ENCODE measurements at places on chromosomes 1 and 21.
A peak's percentile ranks its signal among the peaks of the same experiment; 100 is the strongest.

- no peak for DNase-seq
Observed at GRCh38 chr1:175376194-175376593, 183.6 kb upstream of the KIAA0040 start.

GRCh38 chr1:215599418-215600074 lies 32.4 kb downstream of the KCTD3 start:
- DNase-seq = no peak

DNA sequence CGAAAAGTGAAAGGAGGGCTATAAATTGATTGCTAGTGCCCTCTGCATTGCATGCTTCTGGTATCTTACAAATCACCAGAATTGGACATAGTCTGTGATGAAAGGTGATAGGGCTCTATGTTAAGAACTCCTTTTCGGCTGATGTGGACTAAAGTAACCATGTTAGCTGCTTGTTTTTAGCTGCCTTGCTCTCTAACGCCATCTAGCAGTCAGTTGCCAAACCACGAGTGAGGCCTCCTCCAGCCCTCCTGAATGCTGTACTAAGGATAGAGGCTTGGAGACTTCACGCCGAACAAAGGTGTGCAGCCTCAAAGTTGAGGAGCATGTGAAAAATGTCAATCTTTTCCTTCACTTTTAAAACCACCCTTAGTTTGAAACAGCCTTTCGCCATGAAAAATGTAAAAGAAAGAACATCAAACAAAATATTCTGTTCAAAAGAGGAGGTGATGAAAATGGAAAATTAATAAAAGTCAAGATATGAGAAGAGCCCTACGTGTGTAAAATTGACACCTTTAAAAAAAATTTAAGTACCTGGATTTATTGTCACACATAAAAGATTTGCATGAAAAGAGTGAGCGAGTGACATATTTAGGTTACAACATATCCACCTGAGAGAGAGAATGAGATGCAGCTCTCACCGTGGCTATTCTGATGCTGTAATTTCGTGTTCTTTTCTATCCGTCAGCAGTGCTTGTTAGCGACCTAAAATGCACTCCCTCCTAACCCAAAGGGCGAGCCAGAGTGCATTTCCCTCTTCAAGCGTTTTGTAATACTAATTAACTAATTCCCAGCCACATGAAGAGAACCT lies 8.1 kb downstream of the LRRC53 start:
- DNase-seq = peak; percentile 54

DNA sequence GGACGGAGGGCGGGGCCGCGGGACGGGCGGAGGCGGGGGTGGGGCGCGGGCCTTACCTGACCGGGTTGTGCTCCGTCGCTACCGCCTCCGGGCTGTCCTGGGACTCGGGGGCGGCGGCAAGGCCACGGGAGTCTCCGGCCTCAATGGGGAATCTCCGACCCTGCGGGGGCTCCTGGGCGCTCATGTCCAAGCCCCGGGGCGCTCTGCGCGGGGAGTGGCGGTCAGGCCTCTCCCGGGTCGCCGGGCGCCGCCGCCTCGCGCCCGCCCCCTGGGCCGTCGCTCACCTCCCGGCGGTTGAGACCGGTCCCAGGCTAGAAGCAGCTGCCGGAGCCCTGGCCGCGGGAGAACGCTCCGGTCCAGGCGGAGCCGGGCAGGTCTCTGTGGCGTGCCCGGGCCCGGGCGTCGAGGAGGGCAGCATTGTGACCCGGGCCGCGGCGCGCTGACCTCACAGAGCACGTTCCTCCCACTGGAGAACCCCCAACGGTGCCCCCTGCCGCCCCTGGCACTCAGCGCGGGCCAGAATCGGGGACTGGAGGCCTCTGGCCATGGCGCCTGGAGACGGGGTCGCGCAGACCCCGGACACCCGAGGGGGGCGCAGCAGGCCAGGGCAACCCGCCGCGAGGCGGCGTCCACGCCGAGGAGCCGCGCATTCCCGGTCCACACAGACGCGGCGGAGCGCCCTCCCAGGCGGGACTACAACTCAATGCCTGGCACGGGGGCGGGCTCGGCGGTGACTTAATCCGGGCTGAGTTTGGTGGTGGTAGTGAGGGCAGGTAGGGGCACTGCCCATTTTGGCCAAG lies 411 bp downstream of the FAM229A start:
- peak; percentile 86 for DNase-seq

GRCh38 chr1:78760858-78761257 lies 111.2 kb downstream of the IFI44 start:
- no peak for DNase-seq

DNA sequence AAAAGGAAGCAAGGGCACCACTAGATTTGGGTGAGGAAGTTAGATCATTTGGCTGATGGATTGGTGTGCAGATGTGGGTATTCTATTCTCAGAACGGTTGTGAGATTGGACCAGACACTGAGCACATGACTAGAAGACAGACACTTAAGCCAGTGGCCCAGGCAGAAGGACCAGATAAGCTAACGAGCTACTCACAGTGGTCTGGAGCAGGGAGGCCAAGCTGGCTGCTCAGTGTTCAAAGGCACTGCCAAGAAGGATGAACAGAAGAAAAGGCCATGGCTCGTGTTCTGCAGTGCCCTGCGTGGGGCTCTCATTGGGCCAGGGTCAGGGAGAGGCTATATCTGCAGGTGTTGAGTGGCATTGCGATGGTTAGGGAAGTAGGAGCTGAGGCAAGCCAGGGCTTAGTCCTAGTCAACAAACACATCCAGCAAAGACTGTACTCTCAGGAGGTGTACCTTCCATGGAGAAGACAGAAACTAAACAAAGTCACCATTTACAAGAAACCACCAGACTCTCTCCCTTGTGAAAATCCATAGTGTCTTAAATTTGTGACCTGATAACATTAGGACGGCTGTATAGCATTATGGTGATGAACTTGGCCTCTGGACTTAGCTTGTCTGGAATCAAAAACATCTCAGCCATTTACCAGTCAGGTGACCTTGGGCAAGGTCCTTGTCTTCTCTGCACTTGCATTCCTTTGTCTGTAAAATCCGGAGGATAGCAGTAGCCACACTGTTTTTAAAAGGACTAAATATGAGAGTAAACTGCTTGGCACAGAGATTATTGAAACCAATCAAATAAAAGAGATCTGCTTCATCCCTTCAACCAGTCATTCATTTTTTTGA lies 274.5 kb downstream of the SIPA1L2 start:
- no peak for DNase-seq

DNA sequence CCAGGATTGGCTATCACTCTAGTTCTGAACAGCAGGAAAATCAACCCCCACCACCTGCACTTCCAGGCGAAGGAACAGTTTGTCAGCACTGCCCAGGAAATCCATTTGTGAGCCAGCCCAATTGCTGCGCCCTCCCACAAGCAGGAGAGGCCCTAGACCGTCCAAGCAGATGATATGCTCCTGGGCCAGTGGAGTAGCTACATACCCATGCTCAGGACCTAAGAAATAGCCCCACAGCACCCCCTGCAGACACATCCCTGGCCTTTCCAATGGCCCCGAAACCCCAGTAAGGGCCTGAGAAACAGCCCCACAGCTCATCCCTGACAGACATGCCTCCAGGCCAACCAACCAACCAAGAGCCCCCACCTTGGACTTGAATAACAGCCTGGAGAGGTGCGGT lies 111.5 kb upstream of the ZC3H11B start:
- peak; percentile 17 for DNase-seq

DNA sequence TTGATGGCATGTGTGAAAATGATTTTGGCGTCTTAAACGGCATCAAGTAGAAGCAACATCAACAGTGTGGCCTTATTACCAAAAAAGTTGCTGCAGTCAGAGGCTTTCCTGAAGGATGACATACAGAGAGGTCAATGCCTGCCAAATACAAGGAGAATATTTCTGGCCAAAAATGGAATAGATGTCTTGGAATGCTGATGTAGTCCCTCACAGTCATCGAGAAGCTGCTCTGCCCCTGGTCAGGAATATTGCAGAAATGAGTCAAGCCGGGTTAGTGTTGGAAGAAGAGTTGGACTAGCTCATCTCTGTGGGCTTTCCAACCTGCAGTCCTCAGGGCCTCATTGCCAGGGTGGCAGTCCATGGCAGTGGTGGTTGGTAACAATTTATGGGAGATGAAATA lies 42.1 kb downstream of the NOS1AP start:
- no peak for DNase-seq

- no peak for DNase-seq
Observed at GRCh38 chr1:12191242-12192032, 24.6 kb downstream of the TNFRSF1B start.

GRCh38 chr1:53663529-53664300 lies 75.2 kb downstream of the GLIS1 start:
- DNase-seq = no peak

- no peak for DNase-seq
Observed at GRCh38 chr21:33688353-33688752, 46.1 kb downstream of the ITSN1 start.

DNA sequence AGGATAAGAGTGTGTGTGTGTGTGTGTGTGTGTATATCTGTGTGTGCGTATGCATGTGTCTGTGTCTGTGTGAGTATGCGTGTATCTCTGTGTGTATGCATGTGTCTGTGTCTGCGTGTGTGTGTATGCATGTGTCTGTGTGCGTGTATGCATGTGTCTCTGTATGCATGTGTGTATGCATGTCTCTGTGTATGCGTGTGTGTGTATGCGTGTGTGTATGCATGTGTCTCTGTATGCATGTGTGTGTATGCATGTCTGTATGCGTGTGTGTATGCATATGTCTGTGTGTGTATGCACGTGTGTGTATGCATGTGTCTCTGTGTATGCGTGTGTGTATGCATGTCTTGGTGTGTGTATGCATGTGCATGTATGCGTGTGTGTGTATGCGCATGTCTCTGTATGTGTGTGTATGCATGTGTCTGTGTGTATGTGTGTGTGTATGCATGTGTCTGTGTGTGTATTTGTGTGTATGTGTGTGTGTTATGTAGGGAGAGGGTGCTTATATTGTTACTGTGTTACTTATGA lies 247.8 kb downstream of the DYRK1A start:
- DNase-seq = no peak

- DNase-seq = no peak
Observed at GRCh38 chr1:194117582-194117981, 931.2 kb upstream of the B3GALT2 start.

DNA sequence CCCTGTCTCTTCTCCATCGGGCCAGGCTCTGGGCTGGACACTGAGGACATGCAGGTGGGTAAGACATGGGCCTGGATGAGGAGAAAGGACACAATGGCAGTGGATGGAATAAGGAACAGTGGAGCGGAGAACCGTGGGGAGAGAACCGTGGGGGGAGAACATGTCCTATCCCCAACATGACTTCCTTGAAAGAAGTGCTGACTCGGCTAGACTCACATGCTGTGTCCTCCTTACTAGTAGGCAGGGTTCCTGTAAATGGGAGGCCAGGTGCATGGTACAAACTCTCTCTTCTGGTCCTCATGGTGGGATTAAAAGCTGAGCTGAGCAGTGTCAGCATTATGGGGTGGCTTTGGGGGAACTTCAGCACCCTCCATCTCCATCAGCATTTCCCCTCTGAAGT lies 137.4 kb upstream of the CSF3R start:
- no peak for DNase-seq

DNA sequence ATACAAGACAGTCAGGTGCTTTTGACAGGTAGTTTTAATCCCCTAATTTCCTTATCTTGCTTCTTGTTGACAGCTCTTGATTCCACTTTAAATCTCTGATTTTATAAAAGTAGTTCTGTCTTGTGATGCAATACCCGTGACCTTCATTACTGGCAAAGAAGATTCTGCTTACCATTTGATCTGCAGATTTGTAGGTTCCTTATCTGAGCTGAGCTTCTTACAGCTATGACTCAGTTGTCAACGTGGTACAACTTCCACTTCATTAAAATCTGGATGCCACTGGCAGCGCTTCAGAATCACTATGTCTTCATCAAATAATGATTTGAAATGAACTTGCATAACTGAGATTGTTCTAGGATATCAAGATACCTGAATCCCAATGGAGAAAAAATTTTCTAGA lies 543.6 kb upstream of the B3GALT2 start:
- no peak for DNase-seq

DNA sequence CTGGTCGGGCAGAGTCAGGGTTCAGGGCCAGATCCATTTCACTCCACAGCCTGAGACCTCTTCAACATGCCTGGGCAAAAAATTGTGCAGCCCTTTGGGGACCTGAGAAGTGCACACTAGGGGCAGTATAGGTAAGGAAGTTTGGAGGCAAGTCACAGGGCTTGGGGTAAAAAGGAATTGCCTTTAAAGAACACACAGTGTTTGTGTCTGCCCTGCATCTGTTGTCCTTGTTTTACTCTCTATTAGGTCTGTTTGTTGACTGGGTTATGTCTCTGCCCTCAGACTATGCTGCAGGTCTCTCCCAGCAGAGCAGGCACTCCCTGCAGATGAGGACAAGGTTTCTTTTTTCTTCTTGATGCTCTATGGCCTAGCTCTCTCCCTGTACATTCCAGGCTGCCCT lies 22.0 kb downstream of the LDLRAD2 start:
- DNase-seq = no peak

DNA sequence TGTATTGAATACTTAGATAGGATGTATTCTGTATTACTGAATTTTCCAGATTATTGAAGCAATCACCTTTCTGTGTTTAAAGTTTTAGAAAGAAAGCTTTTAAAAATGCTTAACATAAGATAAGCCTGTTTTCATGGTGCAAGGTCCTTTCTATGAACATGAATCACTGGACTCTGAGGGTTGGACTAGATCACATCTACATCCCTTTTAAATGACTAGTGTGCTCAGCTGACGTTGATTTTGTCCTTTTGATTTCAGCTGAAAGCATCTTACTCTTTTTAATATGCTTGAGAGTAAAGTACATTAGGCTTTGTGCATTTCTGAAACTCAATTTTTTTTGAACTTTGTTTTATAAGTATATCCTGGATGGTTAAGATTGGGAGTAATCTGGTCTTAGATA lies 16.2 kb downstream of the MIER1 start:
- no peak for DNase-seq

DNA sequence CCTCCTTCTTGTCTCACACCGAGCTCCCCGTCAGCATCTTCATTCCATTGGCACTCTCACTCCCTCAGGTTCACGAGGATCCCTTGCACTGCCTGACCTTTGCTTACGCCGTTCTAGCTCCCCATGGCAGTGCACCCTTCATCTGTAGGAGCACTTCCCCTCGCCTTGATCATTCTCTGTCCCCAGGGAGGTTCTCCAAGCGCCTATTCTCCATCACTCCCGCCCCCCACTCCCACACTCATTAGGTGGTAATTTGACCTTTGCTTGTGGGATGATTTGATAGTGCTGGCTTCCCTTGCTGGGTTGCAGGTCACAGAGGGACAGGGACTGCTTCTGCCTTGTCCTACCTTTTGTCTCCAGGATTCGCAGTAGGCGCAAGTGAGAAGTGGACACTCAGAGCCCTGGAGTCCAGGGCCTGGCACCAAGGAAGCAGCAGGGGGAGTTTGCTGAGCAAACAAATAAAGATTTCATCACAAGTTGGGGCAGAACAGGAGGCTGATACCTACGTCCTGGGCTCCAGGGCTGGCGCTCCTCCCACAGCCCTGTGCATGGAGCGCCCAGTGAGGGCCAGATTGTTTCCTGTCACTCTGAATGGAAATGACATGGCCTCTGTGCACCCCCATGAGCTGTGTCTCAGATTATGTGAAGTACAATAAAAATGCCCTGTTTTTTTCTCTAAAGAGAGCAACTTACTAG lies 82.0 kb upstream of the RUNX3 start:
- DNase-seq = no peak

GRCh38 chr1:171636141-171636540 lies 14.1 kb downstream of the MYOCOS start:
- DNase-seq = no peak

- no peak for DNase-seq
Observed at GRCh38 chr1:228022571-228023293, 15.9 kb downstream of the WNT3A start.

Measured in right cardiac atrium (tissue), 5 donors.